ENCODE measurements at places on chromosomes 12 and 14. TPM values are rescaled to one million over a fixed set of nuclear protein-coding genes. Genes with fewer than 3 reads are reported as not detected.

The LTB4R gene
- total RNA-seq = 9.8 TPM

DNA sequence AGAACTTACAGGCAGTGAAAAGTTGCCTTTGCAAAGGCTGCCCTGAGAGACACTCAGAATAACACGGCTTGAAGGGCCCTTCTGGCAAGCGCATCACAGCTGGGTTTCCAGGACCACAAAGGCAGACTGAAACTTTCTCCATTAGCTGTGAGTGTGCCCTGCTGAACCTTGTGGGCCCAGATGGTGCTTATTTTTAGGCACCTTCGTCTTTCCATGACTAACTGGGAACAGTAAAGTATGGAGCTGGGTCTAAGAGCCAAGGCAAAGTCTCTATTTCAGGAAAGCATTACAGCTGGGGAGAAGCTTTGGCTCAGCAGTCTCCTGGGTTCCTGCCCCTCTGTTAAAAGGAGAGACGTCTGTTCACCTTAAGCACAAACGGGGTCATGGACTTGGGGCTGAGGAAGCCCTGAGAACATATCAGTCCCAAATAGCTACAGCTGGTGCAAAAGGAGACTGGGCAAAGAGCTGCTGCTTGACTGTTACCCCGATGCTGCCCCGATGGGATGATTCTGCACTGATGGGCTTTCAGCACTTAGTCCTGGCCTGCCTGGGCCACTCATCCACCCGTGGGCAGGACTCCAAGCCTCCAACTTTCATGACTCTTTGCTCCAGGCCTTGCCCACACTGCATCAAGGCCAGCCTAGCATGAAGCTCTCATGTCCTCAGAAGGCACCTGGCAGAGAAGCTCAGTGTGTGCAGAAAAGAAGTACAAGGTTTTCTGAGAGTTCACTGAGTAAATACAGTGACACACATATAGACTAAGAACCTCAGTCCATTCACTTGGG is 248.3 kb downstream of the PHLDA1 start:
- no peaks in the 10 kb centered on the region for H3K4me1 ChIP-seq
- DNase-seq = no peak
- no peaks in the 10 kb centered on the region for H3K27me3 ChIP-seq
- H3K36me3 ChIP-seq = no peaks in the 10 kb centered on the region
- H3K27ac ChIP-seq = no peak overlapping the region

- no peak overlapping the region for H3K27ac ChIP-seq
- peaks cover 9% of the 10 kb centered on the region for H3K4me1 ChIP-seq
- no peak overlapping the region for H3K4me3 ChIP-seq
- no peak for DNase-seq
Measured at GRCh38 chr14:94052662-94053061, 26.5 kb downstream of the OTUB2 start.

DNA sequence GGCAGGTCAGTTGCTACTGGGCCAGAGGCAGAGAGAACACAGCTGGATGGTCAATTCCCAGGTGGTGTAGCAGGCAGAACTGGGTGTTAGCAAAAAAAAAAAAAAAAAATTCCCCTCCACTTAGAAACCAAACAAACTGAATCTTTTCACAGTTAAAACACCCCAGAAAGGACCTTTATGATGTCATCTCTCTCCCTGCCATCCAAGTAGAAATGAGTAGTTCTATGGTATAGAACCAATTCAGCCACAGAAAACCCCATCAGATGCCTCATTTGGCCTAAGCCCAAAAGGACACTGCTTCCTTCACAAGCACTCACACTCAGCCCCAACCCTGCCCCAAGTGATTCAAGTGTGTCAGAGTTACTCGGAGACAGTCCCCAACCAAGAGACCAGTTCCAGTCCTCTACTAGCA is 230.8 kb downstream of the DPF3 start:
- DNase-seq = no peak
- H3K36me3 ChIP-seq = no peaks in the 10 kb centered on the region
- no peaks in the 10 kb centered on the region for H3K4me1 ChIP-seq
- H3K27me3 ChIP-seq = no peaks in the 10 kb centered on the region
- H3K27ac ChIP-seq = no peak overlapping the region

DNA sequence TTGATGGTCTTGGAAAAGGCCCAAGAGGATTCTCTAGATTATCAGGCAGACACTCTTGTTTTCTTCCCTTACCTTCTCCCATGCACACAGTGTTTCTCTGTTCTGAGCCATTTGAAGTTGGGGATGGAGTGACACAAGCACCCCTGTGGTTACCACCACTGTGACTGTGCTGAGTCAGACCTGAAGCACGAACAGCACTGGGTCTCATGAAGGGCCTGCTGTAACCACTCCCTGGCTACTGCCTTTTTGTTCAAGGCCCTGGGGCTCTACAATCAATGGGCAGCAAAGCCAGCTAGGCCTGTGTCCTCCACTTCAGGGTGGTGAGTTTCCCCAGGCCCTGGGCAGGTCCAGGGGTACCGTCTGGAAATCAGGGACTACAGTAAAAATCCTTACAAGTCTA is 65.5 kb downstream of the TSPAN8 start:
- no peak overlapping the region for H3K27ac ChIP-seq
- no peak overlapping the region for H3K4me3 ChIP-seq
- no peak for DNase-seq
- H3K36me3 ChIP-seq = no peaks in the 10 kb centered on the region

DNA sequence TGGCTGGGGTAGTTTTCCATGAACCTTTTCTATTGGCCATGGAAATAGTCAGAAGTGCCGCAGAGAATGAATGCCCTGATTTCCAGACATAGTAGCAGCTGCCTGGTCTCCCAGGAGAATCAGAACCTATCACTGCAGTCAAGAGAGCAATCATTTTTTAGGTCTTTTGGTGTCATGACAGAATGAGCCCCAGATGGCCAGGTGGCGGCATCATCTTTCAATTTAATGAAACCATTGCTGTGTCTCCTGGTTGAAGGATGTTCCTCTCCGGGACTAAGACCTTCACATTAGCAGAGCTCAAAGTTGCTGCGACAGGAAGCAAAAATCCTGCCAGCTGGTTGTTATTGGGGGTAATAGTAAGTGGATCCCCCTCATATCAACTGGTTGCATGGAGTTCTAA is 18.8 kb downstream of the TNFAIP2 start:
- no peaks in the 10 kb centered on the region for H3K36me3 ChIP-seq
- DNase-seq = no peak
- H3K4me3 ChIP-seq = no peak overlapping the region

DNA sequence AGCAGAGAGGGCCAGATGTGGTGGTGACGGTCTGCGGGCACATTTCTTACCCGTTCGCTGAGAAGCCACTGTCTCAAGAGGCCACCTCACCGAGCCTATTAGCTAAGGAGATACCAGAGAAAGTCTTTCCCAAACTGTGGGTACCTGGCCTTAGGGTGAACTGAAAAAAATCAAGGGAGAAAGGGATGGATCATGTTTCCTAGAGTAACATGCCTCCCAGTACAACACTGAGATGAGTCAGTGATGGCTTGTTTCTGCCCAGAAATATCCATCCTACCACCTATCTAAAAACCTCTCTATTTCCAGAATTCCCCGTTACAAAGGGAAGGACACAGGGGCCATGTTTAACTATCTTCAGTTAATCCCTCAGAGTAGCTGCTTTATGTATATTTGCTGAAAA is 83.7 kb downstream of the LMNTD1 start:
- no peaks in the 10 kb centered on the region for H3K27me3 ChIP-seq
- no peak for DNase-seq
- no peak overlapping the region for H3K27ac ChIP-seq
- no peak overlapping the region for H3K4me3 ChIP-seq
- H3K36me3 ChIP-seq = no peaks in the 10 kb centered on the region

The KRT71 gene
- not detected for total RNA-seq

DNA sequence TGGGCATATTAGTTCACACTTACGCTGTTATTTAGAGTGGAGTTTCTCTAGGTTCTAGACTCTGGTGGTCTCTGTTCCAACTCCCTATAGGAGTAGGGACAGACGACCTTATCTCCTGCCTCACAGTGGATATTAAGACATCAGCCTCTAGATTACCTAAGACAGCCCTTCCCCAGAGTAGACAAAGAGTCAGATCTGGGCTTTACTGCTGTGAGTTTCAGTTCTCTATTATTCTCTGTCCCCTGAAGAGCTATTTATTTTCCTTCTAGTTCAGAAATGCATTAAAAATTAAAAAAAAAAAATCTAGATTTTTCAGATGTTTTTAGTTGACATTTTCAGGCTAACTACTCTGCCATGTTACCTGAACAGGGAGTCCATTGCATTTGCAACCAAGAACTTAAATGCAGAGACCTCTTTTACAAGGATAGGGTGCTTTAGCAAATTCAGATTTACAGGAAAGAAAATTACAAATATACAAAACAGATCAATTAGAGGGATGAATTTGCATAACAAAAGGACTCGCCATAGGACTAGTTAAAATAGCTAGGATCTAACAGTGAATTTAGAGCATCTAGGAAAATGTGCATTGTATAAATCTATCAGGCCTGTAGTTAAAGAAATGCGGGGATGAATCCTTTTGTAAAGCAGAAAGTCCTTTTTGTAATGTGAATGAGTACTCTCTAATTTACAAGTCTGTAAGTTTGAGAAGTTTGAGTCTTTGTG is 381.4 kb downstream of the APAF1 start:
- no peaks in the 10 kb centered on the region for H3K27me3 ChIP-seq
- no peaks in the 10 kb centered on the region for H3K36me3 ChIP-seq
- H3K4me1 ChIP-seq = no peaks in the 10 kb centered on the region
- no peak for DNase-seq
- H3K27ac ChIP-seq = no peak overlapping the region

The RHEBL1 gene
- total RNA-seq = 1.1 TPM

- H3K4me3 ChIP-seq = no peak overlapping the region
- no peaks in the 10 kb centered on the region for H3K4me1 ChIP-seq
- H3K27ac ChIP-seq = no peak overlapping the region
Measured at GRCh38 chr12:82415402-82415801, 57.1 kb downstream of the METTL25 start.

DNA sequence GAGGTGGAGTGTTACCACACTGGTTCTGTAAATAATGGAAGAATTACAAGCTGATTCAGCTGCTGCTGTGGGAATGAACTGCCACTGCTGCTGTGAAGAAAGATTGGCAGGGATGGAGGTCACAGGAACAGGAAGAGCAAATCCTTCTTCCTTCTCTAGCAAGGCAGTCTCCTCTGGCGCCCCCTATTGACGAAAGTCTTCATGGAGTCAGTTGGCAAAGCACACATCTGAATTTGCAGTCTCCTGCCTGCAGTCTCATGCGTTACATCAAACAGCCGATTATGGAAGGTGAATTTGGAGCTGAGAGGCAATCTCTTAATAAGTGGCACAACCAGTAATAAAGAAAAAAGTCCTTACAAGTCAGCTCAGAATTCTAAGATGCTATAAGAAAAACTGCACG is 106.0 kb upstream of the TMTC1 start:
- H3K36me3 ChIP-seq = no peaks in the 10 kb centered on the region
- DNase-seq = no peak
- H3K4me1 ChIP-seq = no peaks in the 10 kb centered on the region
- H3K4me3 ChIP-seq = no peak overlapping the region

Data from upper lobe of right lung (tissue), 1 donor.